ENCODE measurements at places on chromosomes 11 and 22.

DNA sequence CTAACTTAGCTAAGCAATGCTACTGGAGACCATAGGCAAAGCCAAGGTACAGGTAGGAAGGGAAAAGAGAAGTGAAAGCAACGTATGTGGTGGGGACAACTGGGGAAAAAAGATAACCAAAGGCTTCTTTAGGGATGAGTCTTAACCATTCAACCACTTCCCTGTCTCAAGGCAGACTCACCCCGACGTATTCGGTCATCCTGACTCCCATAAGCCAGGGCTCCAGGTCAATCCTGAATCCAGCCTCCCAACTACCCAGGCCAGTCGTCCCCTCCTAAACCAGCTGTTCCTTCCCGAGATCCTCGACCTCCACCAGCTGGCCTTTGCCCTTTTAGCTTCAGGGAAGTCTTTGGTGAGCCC is 330 bp downstream of the ACP2 start:
- no peak for DNase-seq

DNA sequence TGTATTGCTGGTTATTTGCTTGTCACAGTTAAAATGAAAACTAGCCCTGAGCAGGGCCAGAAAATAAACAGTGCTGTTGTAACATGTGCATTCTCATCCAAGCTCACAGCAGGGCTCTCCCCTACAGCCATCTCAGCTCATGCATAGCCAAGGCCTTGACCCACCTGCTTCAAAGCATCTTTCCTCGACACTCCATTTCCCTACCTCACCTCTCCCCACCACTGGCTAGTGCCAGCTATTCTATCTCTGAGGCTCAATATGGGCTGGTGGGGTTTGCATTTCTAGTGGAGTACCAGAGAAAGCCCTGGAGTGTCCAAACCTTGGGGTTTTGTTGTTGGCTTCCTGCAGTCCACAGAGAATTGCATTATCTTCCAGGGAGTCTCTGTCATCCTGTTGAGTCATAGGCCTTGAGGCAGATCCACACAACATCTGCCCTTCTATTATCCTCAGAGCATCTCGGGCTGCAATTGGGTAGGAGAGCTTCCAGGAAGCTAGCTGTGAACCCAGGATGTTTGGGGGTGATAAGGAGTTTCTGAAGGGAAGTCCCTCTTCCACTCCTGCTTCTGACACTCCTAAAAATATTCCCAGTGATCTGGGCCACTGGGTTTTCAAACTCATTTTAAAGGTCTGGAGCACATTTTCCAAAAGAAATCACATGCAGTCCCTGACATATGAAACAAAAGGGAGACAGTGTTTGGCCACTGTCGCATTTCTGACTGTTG is 36.1 kb upstream of the AMOTL1 start:
- no peak for DNase-seq

- DNase-seq = no peak
Measured at GRCh38 chr11:128240546-128240945, 346.8 kb downstream of the ETS1 start.

GRCh38 chr22:24434471-24435322 is 7.3 kb downstream of the ADORA2A start:
- no peak for DNase-seq

DNA sequence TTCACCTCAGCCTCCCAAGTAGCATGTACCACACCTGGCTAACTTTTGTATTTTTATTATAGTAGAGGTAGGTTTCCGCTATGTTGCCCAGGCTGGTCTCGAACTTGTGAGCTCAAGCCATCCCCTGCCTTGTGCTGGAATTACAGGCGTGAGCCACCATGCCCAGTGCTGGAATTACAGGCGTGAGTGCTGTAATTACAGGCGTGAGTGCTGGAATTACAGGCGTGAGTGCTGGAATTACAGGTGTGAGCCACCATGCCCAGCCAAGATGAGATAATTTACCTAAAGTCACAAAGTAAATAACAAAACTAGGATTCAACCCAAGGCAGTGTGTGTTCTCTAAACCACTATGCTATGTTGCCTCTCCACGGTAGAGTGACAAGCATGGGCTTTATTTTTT is 3.6 kb upstream of the UBXN1 start:
- DNase-seq = no peak

GRCh38 chr22:17436981-17437412 is 67.7 kb downstream of the CECR2 start:
- no peak for DNase-seq

DNA sequence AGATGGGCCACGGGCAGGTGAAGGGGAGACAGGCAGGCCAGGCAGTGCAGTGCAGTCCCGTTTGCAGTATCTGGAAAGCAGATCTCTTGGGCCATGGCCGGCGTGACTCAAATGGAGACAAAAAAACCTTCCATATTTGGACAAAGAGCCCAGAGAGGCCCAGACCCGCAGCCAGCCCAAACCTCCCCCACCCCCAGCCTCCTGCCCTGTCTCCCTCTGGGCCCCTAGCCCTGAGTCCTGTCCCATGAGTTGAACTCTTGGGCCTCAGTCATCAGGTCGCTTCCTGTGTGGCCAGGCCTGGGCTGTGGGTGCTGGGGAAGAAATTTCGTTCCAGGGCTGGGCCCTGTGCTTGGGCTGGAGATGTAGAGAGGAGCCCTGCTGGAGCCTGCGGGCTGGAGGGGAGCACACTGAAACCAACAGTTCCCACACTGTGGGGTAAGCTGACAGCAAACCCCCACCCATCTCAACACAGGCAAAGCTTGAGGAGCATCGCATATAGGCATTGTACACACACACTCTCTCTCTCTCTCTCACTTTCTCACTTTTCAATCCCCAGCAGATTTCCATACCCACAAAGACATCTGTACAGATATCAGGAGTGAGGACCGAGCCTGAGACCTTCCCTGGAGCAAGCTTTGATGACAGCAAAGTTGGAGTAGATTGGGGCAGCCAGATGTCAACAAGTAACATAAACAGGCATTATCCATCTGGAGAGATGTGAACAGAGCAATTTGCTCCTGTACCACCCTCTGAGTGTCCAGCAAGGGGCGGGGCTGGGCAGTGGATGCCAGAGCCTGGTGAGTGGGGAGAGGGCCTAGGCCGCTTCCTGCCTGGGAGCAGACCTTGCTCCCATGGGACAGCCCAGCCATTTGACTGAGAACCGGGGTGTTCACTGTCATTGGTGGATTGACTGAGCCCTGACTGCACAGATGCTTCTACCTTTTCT is 17.2 kb downstream of the ARHGEF17 start:
- no peak for DNase-seq

- no peak for DNase-seq
Measured at GRCh38 chr11:28715726-28716125, 607.5 kb downstream of the METTL15 start.

GRCh38 chr11:64358536-64358906 is 441 bp upstream of the RPS6KA4 start:
- DNase-seq = no peak

- DNase-seq = no peak
Measured at GRCh38 chr11:117820071-117820470, 4.5 kb downstream of the FXYD2 start.

DNA sequence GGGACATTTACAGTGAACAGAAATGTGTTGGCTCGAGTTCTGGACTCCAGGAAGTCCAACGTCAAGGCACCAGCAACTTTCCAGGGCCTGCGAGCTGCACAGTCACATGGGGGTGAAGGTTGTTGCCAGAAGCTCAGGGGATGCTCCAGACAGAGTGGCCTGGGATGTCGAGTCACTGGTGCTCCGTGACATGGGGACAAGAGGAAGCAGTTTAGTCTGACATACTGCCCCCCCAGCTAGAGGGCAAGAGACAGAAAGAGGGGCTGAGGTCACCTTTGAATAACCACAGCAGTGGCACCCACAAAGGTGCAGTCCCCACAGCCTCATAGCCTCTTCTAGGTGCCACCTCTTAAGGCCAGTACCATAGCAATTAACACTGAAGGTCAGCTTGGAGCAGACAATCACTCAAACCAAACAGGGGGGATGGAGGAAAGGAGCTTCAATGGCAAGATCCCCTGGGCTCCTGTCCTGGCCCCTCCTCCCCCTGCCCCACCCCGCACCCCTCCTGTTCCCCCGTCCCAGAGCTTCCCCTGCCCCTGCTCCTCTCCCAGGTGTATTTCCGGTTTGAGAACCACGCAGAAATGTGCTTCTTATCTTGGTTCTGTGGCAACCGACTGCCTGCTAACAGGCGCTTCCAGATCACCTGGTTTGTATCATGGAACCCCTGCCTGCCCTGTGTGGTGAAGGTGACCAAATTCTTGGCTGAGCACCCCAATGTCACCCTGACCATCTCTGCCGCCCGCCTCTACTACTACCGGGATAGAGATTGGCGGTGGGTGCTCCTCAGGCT is 3.8 kb downstream of the APOBEC3D start:
- DNase-seq = no peak

GRCh38 chr11:29029452-29029851 is 921.3 kb downstream of the METTL15 start:
- DNase-seq = no peak

DNA sequence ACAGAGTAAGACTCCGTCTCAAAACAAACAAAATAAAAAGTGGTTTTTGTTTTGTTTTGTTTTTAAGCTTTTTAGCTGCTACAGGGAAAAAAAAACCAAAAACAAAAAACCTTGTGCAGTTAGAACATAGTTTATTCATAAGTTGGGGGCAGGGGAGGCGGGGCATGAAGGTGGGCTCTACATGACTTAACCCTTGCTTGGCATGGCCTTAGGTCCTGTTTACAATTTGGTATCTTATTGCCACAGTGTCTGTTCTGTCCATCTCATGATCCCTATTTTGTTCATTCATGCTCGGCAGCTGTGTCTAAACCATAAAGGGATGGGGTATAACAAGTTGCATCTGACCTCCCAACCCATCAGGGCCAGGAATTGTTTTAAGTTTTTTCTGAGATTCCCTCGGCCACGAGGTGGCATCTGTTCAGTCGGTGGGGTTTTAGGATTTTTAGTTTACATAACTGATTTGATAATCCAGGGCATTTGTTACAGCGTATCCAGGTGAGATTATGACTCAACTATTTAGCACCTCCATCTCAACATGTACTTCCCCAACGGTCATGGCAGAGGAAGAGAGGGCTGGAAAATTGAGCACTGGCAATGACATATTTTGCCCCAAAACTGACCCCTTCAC is 6.9 kb downstream of the AP5B1 start:
- no peak for DNase-seq

DNA sequence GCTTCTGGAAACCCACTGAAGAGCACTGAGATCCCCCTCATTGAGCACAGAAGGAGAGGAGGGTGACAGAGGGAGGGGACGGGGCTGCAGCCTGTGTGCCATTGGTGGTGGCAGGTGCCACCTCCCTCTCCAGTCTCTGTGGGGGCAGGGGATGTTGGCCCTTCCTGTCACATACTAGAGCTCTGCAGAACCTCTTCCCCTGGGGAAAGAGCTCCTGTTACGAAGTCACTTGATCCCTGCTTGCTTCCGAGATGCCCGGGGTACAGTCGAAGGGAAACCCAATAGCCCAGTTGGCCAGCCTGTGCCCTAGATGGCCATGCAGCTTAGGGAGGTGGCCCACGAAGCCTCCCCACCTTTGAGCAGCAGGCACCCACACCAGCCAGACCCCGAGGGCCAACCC is 29.4 kb downstream of the DAGLA start:
- DNase-seq = no peak

DNA sequence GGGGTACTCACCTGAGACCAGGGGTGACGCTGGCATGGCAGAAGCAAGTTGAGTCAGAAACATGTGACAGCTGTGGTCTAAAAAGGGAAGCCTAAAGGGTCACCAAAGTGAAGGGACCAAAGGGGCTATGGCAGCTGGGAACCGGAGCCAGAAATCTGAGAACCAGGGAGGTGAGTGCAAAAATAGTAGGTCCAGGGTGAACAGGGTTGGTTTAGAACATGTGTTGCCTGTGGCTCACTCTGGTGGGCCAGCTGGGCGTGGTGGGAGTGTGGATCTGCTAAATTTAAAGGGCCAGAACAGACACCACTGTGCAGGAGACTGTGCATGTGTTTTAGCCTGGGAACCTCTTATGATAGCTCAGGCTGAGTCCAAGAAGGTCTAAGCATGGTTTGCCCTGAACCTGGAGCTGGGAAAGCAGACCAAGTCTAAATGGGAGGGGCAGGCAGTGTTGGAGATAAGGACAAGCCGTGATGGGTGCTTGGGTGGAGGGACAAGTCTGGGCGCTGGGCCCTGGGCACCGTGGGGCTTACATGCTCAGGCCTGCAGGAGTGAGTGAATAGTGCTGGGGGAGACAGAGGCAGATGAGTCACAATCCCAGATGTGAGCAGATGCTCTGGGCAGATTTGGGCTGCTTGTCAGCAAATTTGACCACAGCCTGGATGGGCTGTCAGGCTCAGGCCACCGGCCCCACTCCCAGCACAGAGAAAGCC is 41.4 kb upstream of the ZBED5 start:
- DNase-seq = no peak

DNA sequence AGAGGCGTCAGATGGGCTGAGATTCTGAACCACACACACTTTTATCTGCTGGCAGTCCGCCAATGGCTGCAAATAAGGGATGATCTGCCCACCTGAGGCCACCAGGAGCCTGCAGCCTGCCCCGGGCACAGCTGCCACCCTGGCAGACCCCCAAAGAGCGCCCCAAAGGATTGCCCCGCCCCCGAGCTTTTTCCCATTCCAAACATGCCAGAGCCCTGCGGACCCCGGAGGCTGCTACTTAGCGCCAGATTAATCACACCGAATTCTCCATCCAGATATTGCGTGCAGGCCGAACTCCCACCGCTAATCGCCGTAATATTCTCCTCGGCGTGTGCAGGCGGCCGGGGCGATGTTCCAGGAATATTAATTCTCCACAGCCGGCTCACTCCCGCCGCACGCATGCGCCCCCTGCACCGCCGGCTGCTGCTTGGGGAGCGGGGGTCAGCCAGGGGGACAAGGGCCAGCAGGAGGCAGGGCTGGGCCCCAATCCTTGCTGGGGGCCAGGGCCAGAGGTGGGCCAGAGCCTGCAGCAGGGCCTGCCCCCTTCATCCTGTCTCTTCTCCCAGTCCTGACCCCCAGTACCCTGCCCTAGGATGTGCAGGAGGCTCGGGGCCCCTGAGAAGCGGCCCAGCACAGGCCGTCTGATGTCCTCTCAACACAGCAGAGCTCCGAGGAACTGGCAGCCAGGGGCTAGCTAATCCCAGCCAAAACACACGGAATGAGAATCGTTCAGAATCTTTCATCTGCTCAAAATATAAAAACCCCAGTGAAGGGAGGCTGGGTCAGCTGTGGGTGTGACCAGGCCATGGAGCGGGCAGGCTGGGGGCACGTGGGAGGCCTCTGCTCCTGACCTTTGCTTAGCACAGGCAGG is 19.5 kb upstream of the TCF20 start:
- no peak for DNase-seq

DNA sequence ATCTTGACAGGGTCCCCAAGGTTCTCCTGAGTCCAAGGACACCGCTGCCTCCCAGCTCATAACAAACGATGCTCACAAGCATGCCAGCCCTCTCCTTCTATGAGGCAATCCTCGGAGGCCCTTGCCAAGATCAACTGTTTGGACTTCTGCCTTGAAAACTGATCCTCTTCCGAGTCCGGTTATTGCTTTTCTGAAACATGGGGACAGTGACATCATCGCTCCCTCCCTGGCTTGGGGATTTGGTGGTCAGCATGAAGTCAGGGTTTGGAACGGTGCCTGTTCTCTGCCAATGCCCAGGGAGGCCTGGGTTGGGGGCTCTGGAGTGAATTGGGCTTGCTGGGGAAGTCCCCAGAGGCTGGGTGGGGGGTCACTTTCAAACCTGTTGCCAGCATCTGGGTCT is 149.3 kb downstream of the FBXO7 start:
- peak; percentile 41 for DNase-seq
